Vagina (tissue), 2 donors: ENCODE measurements at places on chromosomes 12 and 14. TPM values are rescaled to one million over a fixed set of nuclear protein-coding genes. Genes with fewer than 3 reads are reported as not detected.

NABP2 gene
- total RNA-seq = 20.4 TPM

ACOT4 gene
- 0.49 TPM for total RNA-seq

SLC24A4 gene
- 1.5 TPM for total RNA-seq

KCNC2 gene
- 0.25 TPM for total RNA-seq

RNASE12 gene
- not detected for total RNA-seq

NELL2 gene
- total RNA-seq = 16.9 TPM

SLCO1B1 gene
- not detected for total RNA-seq

NEUROD4 gene
- not detected for total RNA-seq

NDUFA12 gene
- total RNA-seq = 79.3 TPM

ACIN1 gene
- total RNA-seq = 121 TPM

PTGER2 gene
- 10.3 TPM for total RNA-seq

SIX6 gene
- total RNA-seq = not detected

NTN4 gene
- 21.9 TPM for total RNA-seq

ACACB gene
- 130 TPM for total RNA-seq

LRRC43 gene
- total RNA-seq = not detected

RNASE7 gene
- total RNA-seq = 18.2 TPM

TTC8 gene
- total RNA-seq = 10.1 TPM

KCNA1 gene
- 0.74 TPM for total RNA-seq

BRF1 gene
- total RNA-seq = 64.6 TPM

KITLG gene
- total RNA-seq = 20.4 TPM

ARHGDIB gene
- 153 TPM for total RNA-seq

P2RX7 gene
- total RNA-seq = 8.6 TPM

RTN1 gene
- 24.8 TPM for total RNA-seq

IFNG-AS1 gene
- not detected for total RNA-seq

TSPAN19 gene
- not detected for total RNA-seq

ADSS1 gene
- total RNA-seq = 10.3 TPM

WSCD2 gene
- total RNA-seq = 4.2 TPM

KRT86 gene
- not detected for total RNA-seq

CPM gene
- 35.4 TPM for total RNA-seq

OR6C2 gene
- total RNA-seq = not detected

DHRS7 gene
- 43.0 TPM for total RNA-seq

SCN8A gene
- total RNA-seq = 3.7 TPM

OR4E2 gene
- total RNA-seq = not detected

DENND5B gene
- total RNA-seq = 25.3 TPM

RIN3 gene
- 22.6 TPM for total RNA-seq

TROAP gene
- 4.9 TPM for total RNA-seq

LHX5 gene
- not detected for total RNA-seq

COX8C gene
- not detected for total RNA-seq

TCL1B gene
- total RNA-seq = not detected

DNAI7 gene
- 3.4 TPM for total RNA-seq
